ENCODE measurements at places on chromosomes 2 and 18. TPM values are rescaled to one million over a fixed set of nuclear protein-coding genes. Genes with fewer than 3 reads are reported as not detected.

Gene CDH7
- total RNA-seq, result not detected

Gene PPP1R1C
- total RNA-seq, result 1.9 TPM

Gene PUS10
- total RNA-seq, result 3.8 TPM

Gene UGT1A3
- total RNA-seq, result not detected

Gene TLX2
- 0.36 TPM for total RNA-seq

Gene SULT1C4
- not detected for total RNA-seq

Gene LRATD1
- total RNA-seq, result 0.02 TPM

Gene ZNF804A
- not detected for total RNA-seq

Gene COLEC11
- 0.63 TPM for total RNA-seq

Gene FABP1
- not detected for total RNA-seq

Gene SEPTIN2
- total RNA-seq, result 280 TPM

Gene ALS2
- 13.2 TPM for total RNA-seq

Gene HJURP
- total RNA-seq, result 64.5 TPM

Gene ABCB11
- 0.03 TPM for total RNA-seq

Gene CNTNAP5
- not detected for total RNA-seq

Gene TDRD15
- total RNA-seq, result not detected

Gene HOXD10
- total RNA-seq, result 5.3 TPM

Gene LYG2
- not detected for total RNA-seq

Gene TMEM17
- 4.3 TPM for total RNA-seq

Gene SIX3
- total RNA-seq, result 0.39 TPM

Gene RAB6C
- not detected for total RNA-seq

Gene DOK1
- 4.1 TPM for total RNA-seq

Gene LCLAT1
- total RNA-seq, result 16.4 TPM

Gene MBOAT2
- 32.4 TPM for total RNA-seq

Gene FAM237A
- not detected for total RNA-seq

Gene CPLX4
- total RNA-seq, result not detected

Gene SNORC
- total RNA-seq, result 14.4 TPM

Gene SPHKAP
- not detected for total RNA-seq

Gene MTCL1
- 63.1 TPM for total RNA-seq

Gene DSG4
- total RNA-seq, result not detected

Gene HTR2B
- total RNA-seq, result 0.06 TPM

Gene UGT1A8
- total RNA-seq, result 0.07 TPM

Gene APCDD1
- total RNA-seq, result not detected

Gene ANO7
- total RNA-seq, result 2.3 TPM

Gene POMC
- total RNA-seq, result not detected

Gene NT5C1B
- total RNA-seq, result not detected

Gene ST6GAL2
- 17.5 TPM for total RNA-seq

Gene CLEC4F
- total RNA-seq, result not detected

Gene RUFY4
- not detected for total RNA-seq

Gene KATNAL2
- total RNA-seq, result 1.5 TPM

Gene PCGF1
- total RNA-seq, result 31.7 TPM

Gene ASTL
- not detected for total RNA-seq

Gene MAP3K19
- not detected for total RNA-seq

Gene NFE2L2
- total RNA-seq, result 48.1 TPM

Gene IL36B
- total RNA-seq, result not detected

Gene NEB
- 0.21 TPM for total RNA-seq

Gene CGREF1
- 8.6 TPM for total RNA-seq

Gene CHRND
- not detected for total RNA-seq

Gene NYAP2
- total RNA-seq, result not detected

Measured in A549 treated with GW870086 at 1 μM for 4 hours (cell line).